ENCODE measurements at places on chromosomes 6 and 20.
A peak's percentile ranks its signal among the peaks of the same experiment; 100 is the strongest.

DNA sequence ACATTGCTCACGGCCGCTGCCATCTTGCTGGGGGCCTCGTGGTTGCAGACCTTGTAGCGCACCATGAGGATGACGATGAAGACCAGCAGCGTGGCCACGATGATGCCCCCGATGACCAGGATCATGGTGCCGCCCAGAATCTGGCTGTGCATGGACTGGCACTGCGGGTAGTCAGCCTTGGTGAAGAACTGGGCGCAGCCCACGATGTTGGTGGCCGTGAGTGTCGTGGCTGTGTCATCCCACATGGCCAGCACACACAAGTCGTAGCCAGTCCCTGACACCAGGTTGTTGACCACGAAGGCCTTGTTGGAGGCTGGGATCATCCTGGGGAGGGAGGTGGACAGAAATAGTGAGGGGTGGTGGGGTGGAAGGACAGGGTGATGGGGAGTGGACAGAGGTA lies 194.6 kb downstream of the LRFN2 start:
- DNase-seq = no peak

GRCh38 chr20:48657426-48658197 lies 170.2 kb downstream of the PREX1 start:
- peak; percentile 21 for DNase-seq

DNA sequence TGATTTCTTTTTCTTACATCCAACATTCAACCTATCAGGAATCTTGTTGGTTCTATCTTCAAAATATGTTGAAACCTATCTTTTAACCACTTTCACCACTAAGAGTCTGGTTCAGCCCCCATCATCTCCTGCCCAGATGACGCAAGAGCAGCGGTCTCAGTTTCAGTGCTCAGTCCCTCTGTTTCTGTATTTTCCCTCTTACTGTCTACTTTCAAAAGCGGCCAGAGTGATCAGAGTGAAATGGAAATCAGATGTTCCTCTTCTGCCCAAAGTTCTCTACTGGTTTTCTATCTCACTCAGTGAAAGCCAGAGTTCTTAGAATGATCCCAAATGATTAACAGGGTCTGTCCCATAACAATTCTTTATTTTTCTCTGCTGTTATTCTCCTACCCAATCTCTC lies 147.9 kb upstream of the PDE7B start:
- peak; percentile 23 for DNase-seq

- no peak for DNase-seq
Observed at GRCh38 chr20:40591119-40591518, 97.9 kb downstream of the MAFB start.

GRCh38 chr20:46018611-46019010 lies 9.9 kb downstream of the MMP9 start:
- no peak for DNase-seq

DNA sequence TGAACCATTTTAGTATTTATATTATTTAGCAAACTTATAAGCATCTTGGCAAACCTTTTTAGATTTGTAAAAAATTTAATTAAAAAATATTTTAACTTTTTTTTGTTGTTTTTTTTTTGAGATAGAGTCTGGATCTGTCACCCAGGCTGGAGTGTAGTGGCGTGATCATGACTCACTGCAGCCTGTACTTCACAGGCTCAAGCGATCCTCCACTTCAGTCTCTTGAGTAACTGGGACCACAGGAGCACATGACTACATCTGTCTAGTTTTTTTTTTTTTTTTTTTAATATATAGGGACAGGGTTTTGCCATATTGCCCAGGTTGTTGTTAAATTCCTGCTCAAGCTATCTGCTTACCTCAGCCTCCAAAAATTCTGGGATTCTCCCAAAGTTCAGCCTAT lies 161.1 kb downstream of the EYS start:
- DNase-seq = no peak

DNA sequence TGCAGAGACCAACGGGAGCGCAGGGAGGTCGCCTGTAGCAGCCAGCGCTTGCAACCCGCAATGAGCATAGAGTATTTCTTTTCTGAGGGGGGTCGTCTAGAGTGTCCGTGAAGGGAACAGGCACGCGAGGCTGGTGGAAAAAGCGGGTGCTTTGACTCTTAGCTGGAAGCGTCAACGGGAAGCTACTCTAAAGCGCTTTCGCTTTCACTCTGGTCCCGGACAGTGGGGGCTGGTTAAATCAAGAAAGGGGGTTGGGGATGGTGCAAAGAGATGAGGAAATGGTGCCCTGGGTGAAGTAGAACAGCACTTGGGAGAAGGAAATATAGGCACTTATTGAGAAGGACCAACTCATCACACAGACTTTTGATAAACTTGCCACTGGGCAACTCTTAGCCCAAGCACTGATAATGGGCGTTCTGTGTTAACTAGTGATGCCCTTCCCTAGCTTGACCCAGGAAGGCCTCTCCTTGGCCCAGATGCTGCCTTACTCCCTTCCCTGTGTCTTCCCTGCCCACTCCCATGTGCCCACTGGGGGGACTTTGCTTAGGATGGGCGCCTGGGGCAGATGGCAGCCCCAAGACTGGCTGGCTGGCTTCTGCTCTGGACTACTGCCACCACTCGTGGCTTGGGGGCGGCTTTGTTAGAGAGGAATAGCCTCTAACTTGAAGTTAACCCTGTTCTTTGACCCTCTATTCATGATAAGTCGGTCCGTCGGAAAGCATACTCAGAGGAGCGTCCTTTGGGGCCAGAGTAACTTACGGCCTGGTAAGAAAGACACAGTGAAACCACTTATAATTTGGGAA lies 585 bp downstream of the PSMB9 start:
- no peak for DNase-seq

- no peak for DNase-seq
Observed at GRCh38 chr20:61837200-61837599, 228.5 kb downstream of the TAF4 start.

DNA sequence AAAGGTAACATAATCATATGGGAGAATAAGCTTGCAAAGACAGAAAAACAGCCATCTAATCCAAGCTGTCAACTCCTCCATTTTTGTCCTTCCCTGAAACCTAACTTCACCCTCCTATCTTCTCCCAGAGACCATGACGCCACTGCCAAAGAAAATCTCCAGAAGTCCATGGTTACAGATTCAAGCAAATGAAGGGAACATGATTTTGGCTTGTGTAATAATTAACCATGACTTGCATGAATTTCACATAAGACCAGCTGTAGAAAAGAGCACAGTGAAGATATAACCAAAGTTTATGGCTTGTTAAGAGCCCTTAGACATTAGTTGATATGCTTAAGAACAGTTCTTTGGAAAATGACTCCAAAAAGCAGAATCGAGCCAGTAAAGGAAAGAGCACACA lies 342.1 kb upstream of the NRSN1 start:
- DNase-seq = no peak

DNA sequence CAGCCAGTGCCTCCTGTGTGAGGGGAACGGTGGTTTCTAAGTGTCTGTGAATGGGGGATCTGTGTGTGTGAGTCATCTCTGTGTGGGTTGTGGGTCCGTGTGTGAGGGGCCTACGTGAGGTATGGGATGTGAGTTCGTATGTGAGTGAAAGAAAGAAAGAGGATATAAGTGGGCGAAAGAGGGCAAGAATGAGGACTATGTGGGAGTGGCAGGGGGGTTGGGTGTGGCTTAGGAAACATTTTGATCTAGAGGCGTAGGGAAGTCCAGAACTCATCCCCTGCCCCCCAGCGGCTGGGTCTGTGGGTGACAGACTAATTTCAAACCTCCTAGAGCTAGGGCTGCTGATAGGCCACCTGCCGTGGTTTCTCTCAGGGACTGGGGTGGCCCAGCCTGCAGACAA lies 35.5 kb downstream of the DHX35 start:
- DNase-seq = peak; percentile 87

- no peak for DNase-seq
Observed at GRCh38 chr20:63047267-63047666, 40.5 kb upstream of the BHLHE23 start.

GRCh38 chr6:127389706-127390105 lies 46.3 kb upstream of the ECHDC1 start:
- DNase-seq = no peak

DNA sequence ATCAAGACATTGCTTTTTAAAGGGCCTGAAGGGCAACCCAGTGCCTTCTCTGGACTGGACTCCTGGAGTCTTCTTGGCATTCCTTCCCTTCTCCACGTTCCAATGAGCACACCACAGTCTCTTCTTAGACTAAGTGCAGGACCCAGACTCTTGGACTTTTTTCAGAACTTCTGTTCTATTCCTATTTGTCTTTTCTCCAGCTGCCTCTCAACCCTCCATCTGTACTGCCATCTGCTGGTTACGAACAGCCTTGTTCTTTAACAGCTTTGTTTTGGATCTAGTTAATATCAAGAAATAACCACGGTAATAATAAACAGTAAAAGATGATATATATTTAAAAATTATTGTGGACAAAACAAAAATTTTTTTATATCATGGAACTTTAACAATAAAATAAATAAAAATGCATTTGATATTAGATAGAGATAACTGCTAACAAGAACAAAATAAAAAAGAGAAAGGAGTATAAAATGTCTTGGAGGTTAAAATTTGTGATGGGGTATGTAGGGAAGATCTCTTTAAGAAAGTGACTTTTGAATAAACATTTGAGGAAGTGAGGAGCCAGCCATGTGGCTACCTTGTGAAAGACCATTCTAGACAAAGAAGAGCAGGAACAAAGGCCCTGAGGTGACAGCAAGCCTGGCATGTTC lies 105.1 kb upstream of the HCRTR2 start:
- no peak for DNase-seq

DNA sequence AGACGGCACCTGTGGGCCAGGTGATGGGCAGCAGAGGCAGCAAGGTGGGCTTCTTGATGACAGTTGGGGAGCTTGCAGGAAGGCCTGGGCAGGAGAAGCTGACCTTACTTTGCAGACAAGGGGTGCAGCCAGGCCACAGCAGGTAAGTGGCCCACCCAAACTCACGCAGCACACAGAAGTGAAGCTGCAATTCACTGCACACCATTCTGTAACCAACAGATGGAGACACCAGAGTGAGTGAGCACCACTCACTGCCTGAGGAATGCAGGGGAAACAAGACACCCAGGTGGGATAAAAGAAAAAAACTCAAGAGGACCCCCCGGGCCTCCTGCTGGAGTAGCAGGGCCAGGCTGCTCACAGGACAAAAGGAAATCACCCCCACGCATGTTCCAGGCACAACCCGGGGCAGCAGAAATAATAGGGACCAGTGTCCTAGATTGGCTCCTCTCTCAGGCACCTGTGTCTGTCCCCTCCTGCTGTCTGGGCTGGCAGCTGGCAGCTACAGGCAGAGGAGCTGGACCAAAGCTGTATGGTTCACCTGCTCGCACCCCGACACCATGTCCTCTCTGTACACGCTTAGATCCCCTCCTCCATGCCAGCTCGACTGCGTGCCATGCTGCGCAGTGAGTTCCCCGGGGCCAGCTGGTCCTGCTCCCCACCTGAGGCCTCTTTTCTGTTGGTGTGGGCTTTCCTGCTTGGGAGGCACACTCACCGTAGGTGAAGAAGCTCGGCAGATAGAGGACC lies 4.9 kb downstream of the MTCH1 start:
- no peak for DNase-seq

DNA sequence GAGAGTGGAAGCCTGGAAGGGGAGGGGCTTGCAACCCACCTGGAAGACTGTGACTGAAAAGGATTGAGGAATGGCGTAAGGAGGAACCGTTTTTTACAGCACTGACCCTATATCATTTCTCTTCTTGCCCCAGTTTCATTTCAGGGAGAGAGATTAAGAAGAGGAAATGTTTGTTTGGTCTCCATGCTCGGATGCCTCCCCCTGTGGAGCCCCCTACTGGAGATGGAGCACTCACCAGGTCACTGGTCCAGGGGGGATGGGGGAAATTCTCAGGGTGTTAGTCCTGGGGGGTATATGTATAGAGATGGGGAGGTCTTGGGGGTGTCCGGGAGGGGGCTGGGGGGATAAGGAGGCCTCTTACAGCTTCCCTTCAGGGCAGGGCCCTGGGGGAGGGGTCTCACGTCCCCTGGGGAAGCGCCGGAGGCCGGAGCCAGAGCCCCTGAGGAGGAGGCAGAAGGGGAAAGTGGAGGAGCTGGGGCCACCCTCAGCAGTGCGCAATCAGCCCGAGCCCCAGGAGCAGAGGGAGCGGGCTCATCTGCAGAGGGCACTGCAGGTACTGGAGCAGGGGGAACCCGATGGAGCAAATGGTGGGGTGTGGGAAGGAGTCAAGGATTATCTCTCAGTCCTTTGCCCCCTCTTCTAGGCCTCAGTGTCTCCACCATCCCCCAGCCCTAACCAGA lies 3.2 kb downstream of the CUTA start:
- no peak for DNase-seq

DNA sequence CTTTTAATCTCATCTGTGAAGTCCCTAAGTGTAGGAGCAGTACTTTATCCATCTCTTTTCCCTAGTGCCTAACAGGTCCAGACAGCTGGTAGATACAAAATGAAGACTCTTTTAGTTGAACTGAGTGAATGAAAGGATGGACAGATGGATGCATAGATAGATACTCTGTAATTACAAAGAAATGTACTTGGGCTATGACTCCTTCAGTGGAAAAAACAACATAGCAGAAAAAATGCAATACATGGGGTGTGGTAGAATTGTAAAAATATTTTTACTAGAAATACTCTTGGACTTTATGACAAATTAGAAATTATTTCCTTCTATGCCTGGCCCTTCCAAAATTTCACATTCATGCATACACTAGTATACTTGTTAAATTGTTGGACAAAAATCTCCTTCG lies 29.3 kb downstream of the KCNQ5 start:
- no peak for DNase-seq

- no peak for DNase-seq
Observed at GRCh38 chr6:111890988-111891387, 17.7 kb upstream of the FYN start.

DNA sequence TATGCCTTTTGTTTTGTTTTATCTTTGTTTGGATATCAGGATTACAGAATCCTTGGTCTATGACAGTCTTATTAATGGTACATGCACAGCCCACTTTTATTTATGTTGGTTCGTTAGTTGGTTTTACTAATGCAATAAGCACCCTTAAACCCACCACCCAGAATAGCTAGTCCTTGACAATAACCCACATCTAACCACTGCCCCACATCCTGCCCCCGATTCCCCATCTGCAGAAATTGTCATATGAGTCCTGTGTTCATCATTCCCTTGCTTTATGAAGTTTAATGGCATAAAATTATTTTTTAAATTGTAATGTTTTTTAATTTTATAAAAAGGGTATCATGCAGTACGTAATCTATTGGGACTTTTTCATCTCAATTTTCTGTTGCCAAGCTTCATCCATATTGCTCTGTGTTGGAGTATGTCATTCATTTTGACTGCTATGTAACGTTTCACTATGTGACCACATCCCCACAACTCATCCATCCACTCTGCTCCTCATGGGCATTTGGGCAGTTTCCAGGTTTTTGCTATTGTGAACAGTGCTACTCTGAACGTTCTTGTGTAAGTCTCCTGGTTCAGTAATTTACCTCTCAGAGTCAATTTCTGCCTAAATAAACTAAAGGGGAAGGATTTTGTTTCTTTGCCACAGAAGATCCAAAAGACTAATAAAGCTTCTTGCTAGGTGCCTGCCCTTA lies 150.4 kb downstream of the MRPL14 start:
- DNase-seq = no peak

Measured in GM12878 (cell line).